ENCODE measurements at places on chromosomes 1 and 21.

DNA sequence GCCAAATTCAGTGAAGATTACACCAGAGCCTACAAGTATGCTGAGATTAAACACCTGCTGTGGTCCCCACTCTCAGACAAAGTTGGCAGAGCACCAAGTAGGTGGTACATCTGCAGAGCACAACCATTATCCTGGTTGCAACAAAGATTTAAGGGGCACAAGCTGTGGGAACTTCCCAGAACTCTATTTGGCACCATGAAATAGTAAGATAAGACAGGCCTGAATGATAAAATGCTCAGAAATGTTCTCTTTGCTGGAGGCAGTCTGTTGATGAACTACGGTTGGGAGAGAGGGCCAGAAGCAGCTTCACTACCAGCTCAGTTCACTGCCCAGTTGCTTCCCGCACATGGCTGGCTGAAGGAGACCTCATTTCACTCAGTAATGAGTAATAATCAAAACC lies 19.9 kb downstream of the RPL5 start:
- DNase-seq = no peak

DNA sequence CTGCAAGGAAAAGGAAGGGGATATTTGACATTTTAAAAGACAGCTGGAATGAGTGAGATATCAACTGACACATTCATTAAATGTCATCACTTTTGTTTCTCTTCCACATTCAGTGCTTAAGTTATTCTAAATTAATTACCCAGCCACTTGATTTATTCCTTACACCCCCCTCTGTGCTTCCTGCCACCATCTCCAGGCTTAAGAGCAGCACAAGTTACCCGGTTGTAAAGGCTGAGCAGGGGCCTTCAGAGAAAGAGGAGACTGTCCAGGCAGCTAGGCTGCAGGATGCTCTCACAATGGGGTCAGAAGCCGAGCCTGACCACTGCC lies 71.4 kb downstream of the SYT6 start:
- no peak for DNase-seq

- peak; percentile 33 for DNase-seq
These were observed 8.2 kb upstream of the IRF2BP2 start for GRCh38 chr1:234617986-234618736.

DNA sequence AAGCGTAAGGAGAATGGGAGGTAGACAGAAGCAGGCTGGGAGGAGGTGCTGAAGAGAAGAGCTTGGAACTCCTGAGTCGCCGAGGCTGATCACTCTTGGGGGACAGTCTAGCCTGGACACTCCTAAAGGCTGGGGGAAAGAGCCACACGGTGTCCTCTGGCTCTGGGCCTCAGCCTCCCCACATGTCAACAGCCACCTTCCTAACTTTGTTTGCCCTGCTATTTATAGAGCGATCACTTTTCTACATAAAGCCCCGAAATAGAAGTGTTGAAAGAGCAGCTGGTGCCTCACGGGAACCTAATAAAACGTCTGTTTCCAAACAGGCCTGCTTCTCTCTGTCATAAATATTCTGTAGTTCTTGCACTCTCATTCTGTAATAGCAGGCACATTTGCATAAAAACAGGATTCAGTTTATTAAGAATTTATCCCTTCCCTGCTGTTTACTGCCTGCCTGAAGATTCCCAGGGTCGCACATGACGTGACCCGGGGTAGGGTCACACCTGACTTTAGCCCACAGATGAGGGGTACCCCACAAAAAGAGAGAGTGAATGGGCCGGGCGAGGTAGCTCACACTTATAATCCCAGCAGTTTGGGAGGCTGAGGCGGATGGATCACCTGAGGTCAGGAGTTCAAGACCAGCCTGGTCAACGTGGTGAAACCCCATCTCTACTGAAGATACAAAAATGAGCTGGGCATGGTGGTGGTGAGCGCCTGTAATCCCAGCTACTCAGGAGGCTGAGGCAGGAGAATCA lies 212.5 kb downstream of the TOMM20 start:
- no peak for DNase-seq

GRCh38 chr1:230589951-230590350 lies 52.3 kb upstream of the COG2 start:
- no peak for DNase-seq

- DNase-seq = no peak
These were observed 41.5 kb downstream of the DTL start for GRCh38 chr1:212077028-212077427.

DNA sequence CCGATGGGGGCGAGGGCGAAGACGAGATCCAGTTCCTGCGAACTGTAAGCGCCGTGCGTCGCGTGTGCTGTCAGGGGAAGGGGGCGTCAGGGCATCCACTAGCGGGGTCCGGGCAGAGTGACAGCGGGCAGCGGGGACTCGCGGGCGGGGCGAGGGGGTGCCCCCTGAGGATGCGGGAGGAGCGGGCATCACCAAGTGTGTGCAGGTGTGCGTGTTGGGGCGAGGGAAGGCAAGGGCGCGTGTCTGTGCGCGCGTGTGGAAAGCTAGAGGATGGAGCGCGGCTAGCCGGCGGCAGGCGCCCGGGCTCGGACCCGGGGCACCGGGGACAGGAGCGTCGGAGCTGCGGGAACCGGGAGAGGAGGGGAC lies 525 bp downstream of the RYR2 start:
- peak; percentile 48 for DNase-seq

GRCh38 chr1:238196516-238196915 lies 305.8 kb upstream of the ZP4 start:
- DNase-seq = no peak

- DNase-seq = no peak
These were observed 14.7 kb upstream of the TRAF3IP3 start for GRCh38 chr1:209741193-209741592.

- DNase-seq = no peak
These were observed 23.0 kb upstream of the SAMSN1 start for GRCh38 chr21:14569026-14569621.

DNA sequence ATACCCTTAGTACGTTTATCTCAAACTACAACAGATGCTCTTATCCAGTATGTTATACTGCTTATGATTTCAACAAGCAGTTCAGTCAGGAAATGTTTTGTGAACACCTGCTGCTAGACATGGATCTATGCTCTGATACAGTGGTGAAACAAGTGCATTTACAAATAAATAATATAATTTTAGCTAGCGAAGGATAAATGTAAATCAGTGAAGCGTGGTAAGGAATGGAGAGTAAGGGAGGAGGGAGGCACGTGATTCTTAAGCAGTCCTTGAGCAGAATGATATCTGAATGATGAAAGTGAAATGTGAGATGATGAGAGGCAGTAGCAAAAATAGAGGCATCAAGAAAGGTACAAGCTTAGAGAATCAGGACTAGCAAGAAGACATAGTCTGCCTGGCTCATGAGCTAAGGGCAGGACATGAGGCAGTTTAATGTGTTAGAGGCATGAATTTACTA lies 6.3 kb downstream of the TSNAX start:
- DNase-seq = no peak

DNA sequence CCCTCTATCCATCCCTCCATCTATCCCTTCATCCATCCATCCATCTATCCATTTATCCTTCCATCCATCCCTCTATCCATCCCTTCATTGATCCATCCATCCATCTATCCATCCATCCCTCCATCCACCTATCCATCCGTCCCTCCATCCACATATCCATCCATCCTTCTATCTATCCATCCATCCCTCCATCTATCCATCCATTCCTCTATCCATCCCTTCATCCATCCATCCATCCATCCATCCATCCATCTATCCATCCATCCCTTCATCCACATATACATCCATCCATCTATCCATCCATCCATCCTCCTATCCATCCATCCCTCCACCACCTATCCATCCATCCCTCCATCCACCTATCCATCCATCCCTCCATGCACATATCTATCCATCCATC lies 23.6 kb downstream of the MATN1 start:
- no peak for DNase-seq

- DNase-seq = no peak
These were observed 120.3 kb upstream of the TMPRSS2 start for GRCh38 chr21:41628256-41628655.

DNA sequence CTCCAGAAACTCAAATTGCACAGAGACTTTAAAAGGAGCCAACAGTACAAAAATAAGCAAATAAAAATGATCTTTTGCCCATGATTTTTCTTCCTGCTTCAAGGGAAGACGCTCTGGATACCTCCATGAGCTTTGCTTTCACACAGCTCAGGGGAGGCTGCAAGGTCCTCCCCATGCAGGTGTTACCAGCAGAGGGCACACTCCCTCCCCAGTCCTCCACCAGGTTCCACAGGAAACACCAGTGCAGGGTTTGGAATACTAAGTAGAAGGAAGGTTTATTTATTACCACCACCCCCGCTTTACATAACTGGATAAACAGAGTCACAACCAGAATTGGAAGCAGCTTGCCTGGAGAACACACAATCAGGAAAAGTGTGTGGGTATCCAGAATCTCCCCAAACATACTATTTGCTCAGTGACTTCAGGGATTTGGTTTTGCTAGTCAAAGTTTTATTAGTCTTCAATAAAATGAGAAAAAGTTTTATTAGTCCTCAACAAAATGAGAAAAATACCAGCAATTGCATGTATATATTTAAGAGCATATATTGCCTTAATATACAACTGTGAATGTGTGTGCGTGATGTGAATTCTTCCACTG lies 37.3 kb downstream of the HSD3B1 start:
- DNase-seq = no peak

GRCh38 chr1:1204998-1205768 lies 1.2 kb downstream of the TNFRSF18 start:
- DNase-seq = no peak

DNA sequence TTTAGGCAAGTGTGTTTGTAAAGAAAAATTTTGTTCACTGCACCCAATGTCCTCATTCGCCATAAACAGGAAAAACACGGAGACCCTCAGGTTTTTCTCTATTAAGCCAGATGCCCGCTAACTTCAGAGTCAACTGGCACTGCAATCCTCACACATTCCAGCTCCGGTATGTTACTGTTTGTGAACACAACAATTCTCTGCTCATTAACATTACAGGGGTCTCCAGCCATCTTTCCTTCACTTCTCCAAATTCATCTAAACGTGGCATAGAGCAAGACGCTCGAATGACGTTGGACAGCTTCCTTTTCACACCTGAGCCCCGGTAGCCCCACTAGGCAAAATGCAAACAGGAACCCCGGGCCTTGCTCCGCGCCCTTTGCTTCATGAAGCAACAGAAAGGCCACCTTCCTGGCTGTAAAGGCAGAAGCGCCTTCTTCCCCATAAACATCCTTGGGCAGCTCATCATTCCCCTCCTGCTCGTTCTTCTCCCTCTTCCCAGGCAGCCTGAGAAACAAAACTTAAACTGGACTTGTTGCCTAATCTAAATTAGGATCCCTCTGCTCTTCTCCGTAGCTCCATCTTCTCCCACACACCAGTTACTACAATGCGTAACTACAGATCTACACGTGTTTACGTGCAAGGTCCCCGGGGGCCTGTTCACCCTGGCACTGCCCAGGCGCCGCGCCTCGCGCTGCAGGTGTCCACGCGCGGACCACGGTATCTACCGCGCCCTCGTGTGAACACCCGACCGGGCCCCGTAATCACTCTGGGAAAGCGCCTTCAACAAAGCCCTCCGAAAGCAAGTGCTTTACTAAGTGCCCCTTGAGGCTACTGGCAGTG lies 1.2 kb downstream of the LBR start:
- no peak for DNase-seq

DNA sequence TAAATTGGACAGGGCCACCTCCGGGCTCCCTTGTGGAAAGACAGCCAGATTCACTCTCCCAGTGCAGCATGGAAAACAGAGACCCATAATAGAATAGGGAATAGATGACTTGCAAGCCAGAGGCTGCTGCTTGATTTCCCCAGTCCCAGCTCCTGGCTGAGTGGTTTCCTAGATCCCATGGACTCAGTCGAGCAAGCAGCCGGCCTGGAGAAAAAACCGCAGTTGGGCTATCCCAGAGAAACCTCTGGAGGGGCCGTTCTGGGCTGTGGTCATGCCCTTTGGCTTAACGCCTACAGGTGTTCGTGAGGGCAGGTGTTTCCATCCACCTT lies 61.7 kb downstream of the ELK4 start:
- DNase-seq = no peak

GRCh38 chr21:44434936-44435635 lies 20.2 kb upstream of the LRRC3 start:
- DNase-seq = no peak

- DNase-seq = no peak
These were observed 3.5 kb downstream of the FCRLA start for GRCh38 chr1:161710560-161710959.

DNA sequence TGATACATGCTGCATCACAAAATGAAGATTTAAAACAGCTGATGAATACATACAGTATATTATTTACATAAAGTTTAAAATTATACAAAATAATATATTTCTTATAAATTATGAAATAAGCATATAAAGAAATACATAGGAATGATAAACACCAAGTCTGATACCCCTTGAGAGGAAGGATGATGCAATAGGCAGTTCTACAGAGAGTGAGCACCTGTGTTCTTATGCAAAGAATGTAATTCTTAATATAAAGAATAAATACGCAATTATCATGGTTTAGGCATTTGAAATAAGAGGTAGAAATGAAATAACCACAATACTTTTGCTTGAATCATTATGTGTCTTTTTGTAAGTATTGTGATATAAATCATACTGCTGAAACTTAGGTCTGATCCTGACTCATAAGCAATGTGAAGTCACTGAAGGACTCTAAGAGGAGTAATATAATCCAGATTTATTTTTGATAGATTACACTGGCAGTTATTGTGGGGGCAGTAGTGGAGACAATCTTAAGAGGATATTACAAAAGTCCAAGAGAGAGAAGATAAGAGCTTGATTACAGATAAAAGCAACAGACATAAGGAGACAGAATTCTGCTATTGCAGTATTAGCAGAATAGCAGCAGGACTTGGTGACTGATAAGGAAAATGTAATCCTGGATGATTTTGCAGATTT lies 39.0 kb downstream of the TTLL7 start:
- DNase-seq = no peak

DNA sequence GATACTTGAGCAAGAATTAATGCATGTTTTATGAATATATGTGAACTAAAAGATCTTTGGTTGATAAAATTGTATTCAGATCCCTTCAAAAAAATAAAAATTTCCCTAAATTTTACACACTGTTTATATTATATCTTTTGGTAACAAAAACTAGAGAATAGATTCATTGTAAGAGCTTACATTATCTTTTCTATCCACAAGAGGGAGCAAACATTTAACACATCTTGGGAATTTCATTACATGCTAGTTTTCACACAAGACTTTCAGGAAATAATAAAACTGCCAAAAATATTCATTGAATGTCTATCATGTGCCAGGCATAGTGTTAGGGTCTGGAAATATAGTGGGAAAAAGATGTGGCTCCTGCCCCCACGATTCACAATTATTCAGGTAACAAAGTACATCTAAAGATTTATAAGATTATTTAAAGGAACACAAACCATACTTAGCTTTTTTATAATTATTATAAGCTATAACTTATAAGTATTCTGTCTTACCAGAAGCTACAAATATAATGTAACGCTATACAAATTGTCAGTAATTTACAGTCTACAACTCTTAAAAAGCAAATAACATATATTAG lies 30.6 kb downstream of the FAF1 start:
- no peak for DNase-seq

Data from neuronal stem cell (in vitro differentiated cells).